ENCODE measurements at places on chromosomes 12 and 14. TPM values are rescaled to one million over a fixed set of nuclear protein-coding genes. Genes with fewer than 3 reads are reported as not detected.

The POU6F1 gene
- 0.98 TPM for total RNA-seq

The ABCC9 gene
- total RNA-seq: not detected

The TMEM121 gene
- total RNA-seq: 39.1 TPM

The ISCA2 gene
- total RNA-seq: 78.7 TPM

The TRAFD1 gene
- 31.8 TPM for total RNA-seq

Measured in G401 (cell line).